ENCODE measurements at places on chromosomes 7 and 10. TPM values are rescaled to one million over a fixed set of nuclear protein-coding genes. Genes with fewer than 3 reads are reported as not detected.

CHAT gene
- total RNA-seq, result not detected

C1QL3 gene
- total RNA-seq, result not detected

FIGNL1 gene
- total RNA-seq, result 56.5 TPM

EGR2 gene
- not detected for total RNA-seq

IKZF1 gene
- not detected for total RNA-seq

HTR5A gene
- total RNA-seq, result not detected

HMX3 gene
- total RNA-seq, result not detected

CDC14C gene
- total RNA-seq, result not detected

TSPAN33 gene
- 0.30 TPM for total RNA-seq

OR2A2 gene
- not detected for total RNA-seq

IFIT1B gene
- total RNA-seq, result not detected

PRSS37 gene
- total RNA-seq, result not detected

MBL2 gene
- total RNA-seq, result not detected

MRC1 gene
- under 0.01 TPM for total RNA-seq

ACTL6B gene
- not detected for total RNA-seq

LRIT1 gene
- total RNA-seq, result not detected

NEURL1 gene
- total RNA-seq, result 0.15 TPM

EBLN1 gene
- not detected for total RNA-seq

RAB19 gene
- total RNA-seq, result 0.46 TPM

ZMIZ2 gene
- total RNA-seq, result 7.8 TPM

ACBD5 gene
- 21.4 TPM for total RNA-seq

BTBD16 gene
- total RNA-seq, result not detected

CDNF gene
- total RNA-seq, result 0.32 TPM

FAM13C gene
- not detected for total RNA-seq

ST8SIA6 gene
- 0.32 TPM for total RNA-seq

C7orf57 gene
- total RNA-seq, result under 0.01 TPM

WEE2 gene
- not detected for total RNA-seq

OPN4 gene
- not detected for total RNA-seq

DRGX gene
- total RNA-seq, result not detected

OR2A42 gene
- not detected for total RNA-seq

HGF gene
- total RNA-seq, result 1.8 TPM

AGBL3 gene
- total RNA-seq, result 0.97 TPM

OR9A2 gene
- total RNA-seq, result not detected

STAM gene
- 12.6 TPM for total RNA-seq

LAMB1 gene
- 442 TPM for total RNA-seq

SYCE1 gene
- total RNA-seq, result not detected

KLLN gene
- 0.30 TPM for total RNA-seq

SPDYE5 gene
- not detected for total RNA-seq

TAS2R41 gene
- not detected for total RNA-seq

CDK13 gene
- total RNA-seq, result 59.3 TPM

FEZF1 gene
- total RNA-seq, result not detected

POU6F2 gene
- total RNA-seq, result not detected

ALDH18A1 gene
- total RNA-seq, result 97.4 TPM

TRPV5 gene
- not detected for total RNA-seq

CNPY1 gene
- not detected for total RNA-seq

GDF2 gene
- total RNA-seq, result not detected

TECPR1 gene
- 51.4 TPM for total RNA-seq

SYT15 gene
- not detected for total RNA-seq

ANKRD26 gene
- 8.4 TPM for total RNA-seq

DNAJC2 gene
- 31.5 TPM for total RNA-seq

Data from epithelial cell of umbilical artery (primary cell).